Stimulated activated CD4-positive, alpha-beta T cell treated with anti-CD3 and anti-CD28 coated beads, Interleukin-4, amount 100 ng/mL, for 4 hours (primary cell): ENCODE measurements at places on chromosomes 4 and X.
A peak's percentile ranks its signal among the peaks of the same experiment; 100 is the strongest.

- no peak for DNase-seq
Observed at GRCh38 chr4:110062166-110062565, 136.2 kb downstream of the ELOVL6 start.

- DNase-seq = no peak
Observed at GRCh38 chrX:111492085-111492484, 19.4 kb upstream of the SERTM2 start.

GRCh38 chr4:174538123-174538875 lies 16.0 kb upstream of the HPGD start:
- DNase-seq = no peak

DNA sequence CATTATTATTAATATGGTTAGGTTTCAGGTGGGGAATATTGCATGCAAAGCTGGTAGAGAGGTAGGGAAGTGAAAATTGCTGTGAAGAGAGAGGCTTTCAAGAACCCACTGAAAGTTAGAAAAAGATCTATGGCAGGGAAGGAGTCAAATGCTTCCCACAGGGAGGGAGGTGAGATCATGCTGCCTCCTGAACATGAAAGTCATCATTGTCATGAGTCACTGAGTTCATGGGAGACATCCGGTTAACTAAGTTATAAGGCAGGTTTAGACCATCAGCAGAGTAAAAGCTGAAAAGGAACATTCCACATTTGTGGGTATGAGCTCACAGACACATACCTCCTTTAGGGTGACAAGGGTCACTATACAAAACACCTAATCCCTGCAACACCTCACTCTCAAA lies 16.2 kb downstream of the GATB start:
- DNase-seq = no peak

GRCh38 chr4:154329939-154330338 lies 161.7 kb downstream of the DCHS2 start:
- no peak for DNase-seq

DNA sequence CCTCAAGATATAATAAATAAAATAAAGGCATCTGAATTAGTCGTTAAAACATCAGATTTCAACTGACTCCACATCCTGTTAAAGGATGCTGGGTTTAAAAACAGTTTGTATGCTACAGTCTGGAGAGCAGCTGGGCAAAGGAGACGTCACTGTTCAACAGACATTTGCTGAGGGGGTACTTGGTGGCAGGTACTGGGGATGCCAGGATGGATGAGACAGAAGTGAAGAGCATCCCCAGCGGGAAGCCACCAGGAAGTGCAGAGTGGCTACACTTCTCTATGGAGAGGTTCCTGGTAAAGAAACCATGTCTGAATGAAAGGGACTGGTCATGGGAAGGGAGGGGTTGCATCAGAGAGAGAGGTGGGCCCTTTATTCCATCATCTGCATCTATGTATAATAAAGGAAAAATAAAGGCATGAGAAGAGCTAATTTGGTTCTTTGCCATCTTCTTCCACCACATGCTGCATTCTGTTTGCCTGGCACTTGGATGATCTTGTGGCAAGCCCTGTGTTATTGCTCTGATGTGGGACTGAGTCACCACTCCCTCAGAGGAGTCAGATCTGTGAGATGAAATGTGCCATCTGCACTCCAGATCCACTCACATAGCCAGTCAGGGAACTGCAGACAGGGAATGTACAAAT lies 145.0 kb downstream of the SOWAHB start:
- no peak for DNase-seq

- no peak for DNase-seq
Observed at GRCh38 chrX:155071694-155072280, 479 bp downstream of the BRCC3 start.

- no peak for DNase-seq
Observed at GRCh38 chrX:134685668-134686067, 27.4 kb upstream of the PLAC1 start.

- DNase-seq = no peak
Observed at GRCh38 chr4:108954880-108955279, 192.0 kb upstream of the ETNPPL start.

- no peak for DNase-seq
Observed at GRCh38 chr4:81796790-81797528, 325.3 kb upstream of the RASGEF1B start.

- no peak for DNase-seq
Observed at GRCh38 chrX:153903238-153903980, 1.1 kb upstream of the AVPR2 start.

DNA sequence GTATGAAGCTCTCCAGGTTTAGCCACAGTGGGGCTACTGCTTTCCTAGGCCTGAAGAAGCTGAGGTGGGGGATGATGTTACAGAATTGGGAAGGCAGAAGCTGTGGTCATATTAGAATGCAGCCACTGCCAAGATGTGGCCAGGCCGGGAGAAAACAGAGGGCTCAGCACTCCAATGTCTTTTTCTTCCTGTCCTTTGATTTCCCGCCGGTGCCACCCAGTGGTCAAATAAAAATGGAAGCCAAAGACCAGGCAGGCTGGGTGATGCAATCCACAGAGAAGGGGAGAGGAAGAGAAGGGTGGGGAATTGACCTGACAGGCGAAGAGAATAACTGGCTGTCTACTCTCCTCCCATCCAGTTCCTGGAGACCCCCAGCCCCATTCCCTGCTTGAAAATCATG lies 94.9 kb upstream of the SHISA3 start:
- DNase-seq = no peak

DNA sequence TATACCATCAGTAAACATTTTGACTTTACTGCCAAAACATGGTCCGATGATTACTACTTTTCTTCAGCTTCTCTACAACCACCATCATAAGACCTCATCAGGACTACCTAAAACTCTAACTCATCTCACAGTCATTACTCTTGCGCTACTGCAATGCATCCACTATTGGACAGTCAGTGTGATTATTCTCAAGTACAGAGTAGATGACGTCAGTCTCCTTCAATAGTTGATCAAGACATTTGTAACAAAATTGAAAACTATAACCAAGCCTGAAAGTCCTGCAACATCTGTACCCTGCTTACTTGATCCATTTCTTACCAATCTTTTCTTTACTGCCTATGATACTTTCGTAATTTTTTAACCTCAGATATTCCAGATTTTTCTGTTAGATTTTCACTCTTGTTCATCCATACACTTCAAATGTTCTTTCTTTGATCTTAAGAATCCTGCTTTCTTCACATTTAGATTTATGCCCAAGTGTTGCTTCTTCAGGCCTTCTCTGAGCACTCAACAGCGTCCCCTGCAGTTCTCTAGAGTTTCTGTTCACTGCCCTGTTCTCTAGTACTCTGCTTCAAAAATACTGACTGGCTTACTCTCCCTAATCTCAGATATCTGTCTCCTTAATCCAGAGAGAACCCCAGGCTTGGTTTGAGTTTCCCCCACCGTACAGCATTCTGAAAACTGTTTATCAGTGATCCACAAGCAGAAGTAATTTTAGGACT lies 1517.6 kb downstream of the STIM2 start:
- no peak for DNase-seq

DNA sequence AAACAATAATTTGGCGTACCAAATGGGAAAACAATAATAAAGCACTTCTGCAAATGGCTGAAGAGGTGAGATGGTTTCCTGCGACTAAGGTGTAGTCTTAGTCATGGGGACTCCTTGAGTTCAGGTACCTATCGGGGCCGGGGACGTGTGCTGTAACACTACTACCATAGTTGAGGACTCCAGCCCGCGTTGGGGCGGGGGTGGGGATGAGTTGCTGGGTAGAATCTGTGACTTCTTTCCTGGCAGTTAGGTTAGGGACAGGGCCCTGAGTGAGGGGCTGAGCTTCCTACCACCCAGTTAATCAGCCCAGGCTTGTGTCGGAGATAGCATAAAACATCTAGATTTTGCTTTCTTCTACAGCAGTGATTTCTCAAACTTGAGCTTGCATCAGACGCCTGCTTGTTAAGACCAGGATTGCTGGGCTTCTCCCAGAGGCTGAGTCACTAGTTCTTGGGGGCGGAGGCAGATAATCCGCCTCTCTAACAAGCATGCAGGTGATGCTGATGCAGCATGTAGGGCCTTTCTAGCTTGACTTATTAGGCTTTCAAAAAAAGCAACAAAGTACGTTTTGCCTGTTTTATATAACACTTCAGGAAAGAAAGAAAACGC lies 30.2 kb downstream of the RBBP7 start:
- peak; percentile 5 for DNase-seq

- no peak for DNase-seq
Observed at GRCh38 chr4:37973441-37973840, 13.2 kb downstream of the PTTG2 start.

- no peak for DNase-seq
Observed at GRCh38 chrX:70552130-70552704, 107.6 kb downstream of the DLG3 start.

- peak; percentile 7 for DNase-seq
Observed at GRCh38 chrX:64894454-64895038, 81.7 kb downstream of the ZC4H2 start.

DNA sequence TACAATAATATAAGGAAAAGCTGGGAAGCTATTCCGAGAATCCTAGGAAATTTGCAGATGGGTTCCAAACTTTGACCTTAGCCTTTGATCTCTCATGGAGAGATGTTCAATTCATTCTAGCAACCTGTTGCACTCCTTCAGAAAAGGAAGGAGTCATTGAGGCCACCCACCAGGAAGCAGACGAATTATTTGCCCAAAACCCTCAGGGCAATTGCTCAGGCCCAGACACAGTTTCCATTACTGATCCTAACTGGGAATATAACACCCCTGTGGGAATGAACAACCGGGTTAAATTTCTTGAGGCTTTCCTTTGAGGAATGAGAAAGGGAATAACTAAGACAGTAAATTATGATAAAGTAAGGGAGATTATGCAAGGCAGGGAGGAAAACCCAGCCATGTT lies 13.5 kb upstream of the ZNF280C start:
- DNase-seq = no peak

DNA sequence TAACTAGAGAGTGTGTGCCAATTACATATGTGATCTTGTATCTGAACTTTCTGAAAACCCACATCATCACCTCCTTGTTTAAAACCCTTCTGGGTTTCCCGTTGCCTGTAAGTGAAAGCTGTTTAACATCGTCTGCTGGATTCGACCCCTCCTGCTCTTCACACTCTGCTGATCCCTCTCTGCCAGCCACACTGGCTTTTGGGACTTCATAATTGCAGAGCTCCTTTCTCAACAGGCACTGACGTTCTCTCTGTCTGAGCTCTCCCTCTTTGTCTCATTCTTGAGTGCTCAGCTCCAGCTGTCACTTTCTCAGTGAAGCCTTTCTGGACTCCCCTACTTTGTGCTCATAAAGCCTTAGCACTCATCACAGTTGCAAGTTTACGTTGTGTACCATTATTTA lies 153.9 kb downstream of the CEP135 start:
- DNase-seq = no peak

GRCh38 chr4:152217896-152218295 lies 318.0 kb downstream of the FBXW7 start:
- DNase-seq = no peak

GRCh38 chr4:107380836-107381438 lies 339.1 kb downstream of the PAPSS1 start:
- no peak for DNase-seq

- DNase-seq = no peak
Observed at GRCh38 chrX:94107981-94108380, 434.0 kb downstream of the FAM133A start.

GRCh38 chr4:31349907-31350306 lies 629.7 kb downstream of the PCDH7 start:
- no peak for DNase-seq

GRCh38 chr4:13378973-13379759 lies 105.0 kb downstream of the RAB28 start:
- no peak for DNase-seq
